ENCODE measurements at places on chromosomes 5 and 9.

GRCh38 chr5:10831419-10831818, 70.4 kb upstream of the DAP start:
- no peak for DNase-seq

- no peak for DNase-seq
These were observed 6.4 kb upstream of the RFK start for GRCh38 chr9:76400534-76401096.

DNA sequence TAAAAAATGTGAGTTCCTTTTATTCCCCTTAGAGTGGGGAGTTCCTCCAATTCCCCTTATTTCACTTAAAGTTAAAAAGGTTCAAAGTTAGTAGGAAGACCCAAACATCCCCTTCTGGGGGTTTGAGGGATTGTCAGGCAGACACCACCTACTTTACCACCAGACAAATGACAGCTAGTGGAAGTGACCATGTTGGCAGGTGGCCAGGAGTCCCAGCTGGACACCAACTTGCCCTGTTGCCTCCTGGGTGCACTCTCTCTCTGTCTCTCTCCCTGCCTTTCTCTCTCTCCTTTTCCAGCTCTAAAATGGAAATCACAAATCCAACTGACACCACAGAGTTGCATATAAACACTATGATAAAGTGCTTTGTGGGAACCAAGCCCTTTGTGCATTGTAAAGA, 307.7 kb upstream of the TLE4 start:
- DNase-seq: peak; percentile 65

- DNase-seq: no peak
These were observed 19.7 kb downstream of the TUSC1 start for GRCh38 chr9:25658571-25658970.

DNA sequence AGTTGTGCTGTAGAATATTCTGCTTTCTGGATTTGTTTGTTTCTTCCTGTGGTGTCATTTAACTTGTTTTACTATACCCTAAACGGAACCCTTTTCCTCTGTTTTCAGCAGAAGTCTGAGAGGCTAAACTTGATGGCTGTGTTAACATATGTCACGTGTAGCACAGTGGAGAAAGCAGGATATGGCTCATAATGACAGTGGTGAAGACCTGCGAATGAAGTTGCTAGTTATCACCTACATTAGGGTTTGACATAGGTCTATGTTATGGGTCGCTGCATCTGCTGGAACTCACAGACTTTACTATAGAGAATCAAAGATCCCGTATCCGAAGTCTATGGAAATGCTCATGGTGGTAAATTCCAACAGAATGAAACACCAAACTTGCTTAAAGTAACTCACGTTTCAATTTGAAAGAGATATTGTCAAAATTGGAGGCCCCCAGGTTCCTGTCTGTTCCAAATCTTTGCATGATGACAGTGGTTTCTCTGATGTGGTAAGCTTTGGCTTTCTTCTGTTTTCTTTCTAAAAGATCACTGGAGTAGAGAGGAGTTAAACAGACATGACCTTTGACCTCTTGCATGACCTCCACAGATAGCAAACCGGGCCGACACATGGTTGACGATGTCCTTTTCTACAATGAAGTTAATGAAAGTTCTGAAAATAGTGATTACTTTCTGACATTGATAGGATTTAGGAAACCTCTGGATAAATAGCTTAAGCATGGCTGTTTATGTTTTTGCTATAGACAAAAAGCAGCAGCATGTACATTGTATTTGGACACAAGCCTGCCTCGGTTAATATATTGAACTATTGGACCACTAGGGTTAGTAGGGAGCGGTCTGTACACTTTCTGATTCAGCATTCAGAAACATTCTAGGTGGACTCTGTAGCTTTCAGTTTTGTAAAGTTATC, 3.1 kb upstream of the CATSPER3 start:
- no peak for DNase-seq

DNA sequence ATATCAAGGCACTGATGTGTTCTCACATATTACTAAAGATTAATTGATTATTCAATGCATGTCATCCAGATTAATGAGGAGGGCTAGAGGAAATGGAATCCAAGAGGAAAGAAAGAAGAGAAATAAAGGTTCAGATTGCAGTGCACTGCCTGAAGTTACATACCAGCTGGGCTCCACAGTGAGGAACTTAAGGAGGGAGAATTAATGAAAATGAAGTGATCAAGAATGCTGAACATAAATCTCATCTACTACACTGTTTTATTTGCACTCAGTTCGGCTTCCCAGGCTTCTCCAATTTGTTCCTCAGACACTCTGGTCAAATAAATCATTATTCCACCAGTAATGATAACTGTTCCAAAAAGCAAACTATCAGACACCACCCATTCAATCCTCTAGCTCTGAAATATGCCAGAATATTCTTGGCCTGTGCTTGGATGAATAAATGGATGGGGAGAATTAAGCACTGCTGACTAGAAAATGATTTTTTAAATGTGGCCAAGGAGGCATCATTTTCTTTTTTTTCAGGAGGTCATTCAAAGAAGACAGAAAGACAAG, 88.6 kb upstream of the FBN2 start:
- no peak for DNase-seq

DNA sequence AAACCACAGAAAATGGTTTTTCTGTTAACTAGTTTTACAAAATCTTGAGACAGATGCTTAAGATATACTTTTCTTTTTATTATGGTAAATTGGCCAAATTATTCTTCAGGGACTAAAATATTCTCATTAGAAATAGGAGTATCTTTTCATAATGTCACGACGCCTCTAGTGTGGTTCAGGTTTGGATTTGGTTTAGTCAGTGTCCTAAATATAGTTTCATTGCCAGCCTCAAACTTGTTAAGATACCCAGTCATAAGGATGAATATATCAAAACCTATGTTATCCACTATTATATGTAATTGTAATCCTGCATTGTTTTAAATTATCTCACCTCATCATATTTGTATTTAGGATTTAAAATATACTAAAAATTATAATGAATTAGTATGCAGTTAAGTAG, 13.7 kb downstream of the NDUFAF2 start:
- DNase-seq: no peak

- no peak for DNase-seq
These were observed 27.5 kb downstream of the GADD45G start for GRCh38 chr9:89632192-89632733.

DNA sequence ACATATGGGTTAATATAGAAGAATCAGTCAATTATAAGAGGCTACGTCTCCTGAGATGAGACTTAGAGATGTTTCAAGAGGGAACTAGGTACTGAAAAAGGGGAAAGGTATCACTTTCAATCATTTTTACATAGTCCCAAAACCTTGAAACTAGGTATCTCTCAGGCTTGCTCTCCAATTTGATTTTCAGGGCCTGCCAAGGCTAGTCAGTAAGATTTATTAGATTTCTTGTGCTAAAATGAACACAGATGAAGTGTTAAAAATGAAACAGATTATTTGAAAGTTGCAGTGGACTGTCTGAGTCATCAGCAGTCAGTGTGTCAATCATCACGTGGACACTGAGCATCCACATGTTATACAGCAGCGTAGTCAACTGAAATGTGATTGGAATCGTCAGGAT, 591.1 kb downstream of the DTWD2 start:
- no peak for DNase-seq

DNA sequence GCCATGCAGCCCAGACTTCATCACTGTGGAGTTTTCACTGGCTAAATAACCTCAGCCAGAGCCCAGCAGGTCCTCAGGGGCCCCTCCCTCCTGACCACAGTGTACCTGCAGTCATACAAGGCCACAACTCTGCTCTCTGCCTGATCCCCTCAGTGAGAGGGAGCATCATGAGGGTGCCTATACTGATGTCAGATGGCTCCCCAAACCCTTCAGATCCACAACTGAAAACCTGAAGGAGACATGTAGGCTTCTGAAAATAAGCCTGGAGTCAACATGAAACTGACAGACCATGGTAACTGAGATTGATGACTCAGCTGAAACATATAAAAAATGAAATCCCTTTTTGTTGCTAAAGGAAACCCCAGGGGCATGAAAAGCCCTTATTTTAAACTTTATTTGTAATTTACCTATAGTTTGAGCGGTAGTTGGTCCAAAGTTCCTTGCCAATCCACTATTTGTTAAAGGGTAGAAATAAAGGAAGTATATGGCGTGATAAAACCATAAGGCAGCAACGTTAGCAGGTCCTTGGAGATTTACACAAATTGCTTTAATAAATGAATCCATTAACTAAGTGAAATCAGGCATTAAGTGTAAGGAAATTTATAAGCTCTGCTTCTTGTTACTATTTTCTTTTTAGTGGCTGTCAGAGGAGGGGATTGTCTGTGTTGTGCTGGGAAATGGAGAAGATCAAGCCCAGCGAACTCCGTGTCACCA, 68.3 kb downstream of the FGF1 start:
- no peak for DNase-seq

- peak; percentile 45 for DNase-seq
These were observed 56.2 kb downstream of the PLAC8L1 start for GRCh38 chr5:146048994-146049703.
